ENCODE measurements at places on chromosomes 7 and 10.

- DNase-seq = no peak
Observed at GRCh38 chr10:117980216-117980615, 66.5 kb downstream of the RAB11FIP2 start.

DNA sequence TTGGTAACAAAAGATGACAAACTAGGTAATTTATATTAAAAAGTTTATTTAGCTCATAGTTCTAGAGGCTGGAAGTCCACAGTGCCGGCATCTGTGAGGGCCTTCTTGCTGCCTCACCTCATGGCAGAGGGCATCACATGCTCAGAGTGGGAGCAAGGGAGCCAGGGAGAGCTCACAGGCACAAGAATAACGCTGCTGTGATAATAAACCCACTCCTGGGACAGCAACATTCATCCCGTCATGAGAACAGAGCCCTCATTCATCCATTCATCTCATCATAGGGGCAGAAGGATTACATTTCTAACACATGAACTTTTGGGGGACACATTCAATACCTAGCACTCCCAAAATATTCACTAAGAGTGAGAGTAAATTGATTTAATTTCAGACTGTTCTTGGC lies 170.6 kb upstream of the AKR1E2 start:
- DNase-seq = no peak

- DNase-seq = no peak
Observed at GRCh38 chr7:27424231-27424630, 181.6 kb downstream of the EVX1 start.

DNA sequence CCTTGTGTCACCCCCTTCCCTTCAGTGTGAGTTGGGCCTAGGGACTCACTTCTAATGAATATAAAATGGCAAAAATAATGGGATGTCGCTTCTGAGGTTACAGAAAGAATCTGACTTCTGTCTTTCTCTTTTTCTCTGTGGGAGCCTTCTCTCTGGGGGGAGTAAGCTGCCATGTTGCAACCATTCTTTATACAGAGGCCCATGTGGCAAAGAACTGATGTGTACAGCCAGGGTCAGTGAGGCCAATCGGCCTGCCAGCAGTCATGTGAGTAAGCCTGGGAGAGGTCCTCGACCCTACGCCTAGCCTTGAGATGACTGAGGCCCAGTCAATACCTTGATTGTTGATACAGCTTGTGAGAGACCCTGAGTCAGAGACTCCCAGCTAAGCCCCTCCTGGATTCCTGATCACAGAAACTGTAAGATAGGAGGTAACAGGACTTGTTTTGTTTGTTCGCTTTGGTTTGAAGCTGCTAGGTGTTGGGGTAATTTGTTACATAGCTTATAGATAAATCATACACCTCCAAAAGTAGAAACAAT lies 1.7 kb downstream of the TCAF1 start:
- DNase-seq = no peak

DNA sequence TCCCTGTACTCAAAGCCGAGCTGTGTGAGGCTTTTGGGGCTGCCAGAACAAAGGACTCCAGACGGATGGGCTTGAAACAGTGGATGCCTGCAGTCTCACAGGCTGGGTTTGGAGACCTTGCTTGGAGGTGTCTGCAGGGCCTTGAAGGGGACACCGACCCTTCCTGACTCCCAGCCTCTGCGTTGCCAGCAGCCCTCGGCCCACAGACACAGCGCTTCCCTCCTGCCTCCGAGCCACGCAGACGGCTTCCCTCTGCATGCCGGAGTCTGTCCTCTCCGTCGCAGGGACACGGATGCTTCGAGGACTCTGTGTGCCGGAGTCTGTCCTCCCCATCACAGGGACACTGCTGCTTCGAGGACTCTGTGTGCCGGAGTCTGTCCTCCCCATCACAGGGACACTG lies 524.7 kb downstream of the DNAJB6 start:
- DNase-seq = no peak

GRCh38 chr10:15444105-15445005 lies 73.3 kb upstream of the FAM171A1 start:
- no peak for DNase-seq

DNA sequence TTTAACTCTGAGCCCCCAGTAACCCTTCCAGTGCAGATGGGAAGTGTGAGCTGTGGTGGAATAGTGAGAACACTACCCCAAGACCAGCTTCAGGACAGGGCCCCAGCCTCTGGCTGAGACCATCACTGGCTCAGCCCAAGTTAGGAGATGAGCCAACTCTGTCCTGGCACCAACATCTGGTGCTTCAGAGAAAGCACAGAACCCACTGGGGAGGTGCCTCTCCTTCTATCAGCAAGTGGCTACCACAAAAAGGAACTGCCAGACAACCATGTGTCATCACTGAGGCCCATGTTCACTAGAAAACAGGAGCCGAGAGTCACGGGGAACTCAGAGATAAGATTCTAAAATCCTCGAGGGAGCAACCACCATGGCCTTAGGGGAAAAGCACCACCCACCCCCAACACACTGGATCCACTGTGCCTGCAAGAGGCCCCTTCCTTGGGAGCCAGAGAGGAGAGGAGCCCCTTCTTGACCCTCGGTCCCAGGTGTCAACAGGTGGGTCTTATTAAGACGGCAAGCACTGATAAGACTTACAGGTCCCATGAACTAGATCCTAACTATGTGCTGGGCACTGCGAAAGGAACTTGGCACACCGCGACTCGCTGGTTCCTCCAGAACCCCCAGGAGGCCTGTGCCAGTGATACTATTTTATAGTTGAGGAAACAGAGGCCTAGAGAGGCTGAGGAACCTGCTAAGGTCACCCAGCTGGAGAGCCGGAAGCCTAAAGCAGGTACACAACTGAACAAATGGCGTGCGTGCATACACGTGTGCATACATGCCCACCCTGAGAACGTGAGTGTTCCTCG lies 102.7 kb downstream of the FAM53B start:
- DNase-seq = no peak

DNA sequence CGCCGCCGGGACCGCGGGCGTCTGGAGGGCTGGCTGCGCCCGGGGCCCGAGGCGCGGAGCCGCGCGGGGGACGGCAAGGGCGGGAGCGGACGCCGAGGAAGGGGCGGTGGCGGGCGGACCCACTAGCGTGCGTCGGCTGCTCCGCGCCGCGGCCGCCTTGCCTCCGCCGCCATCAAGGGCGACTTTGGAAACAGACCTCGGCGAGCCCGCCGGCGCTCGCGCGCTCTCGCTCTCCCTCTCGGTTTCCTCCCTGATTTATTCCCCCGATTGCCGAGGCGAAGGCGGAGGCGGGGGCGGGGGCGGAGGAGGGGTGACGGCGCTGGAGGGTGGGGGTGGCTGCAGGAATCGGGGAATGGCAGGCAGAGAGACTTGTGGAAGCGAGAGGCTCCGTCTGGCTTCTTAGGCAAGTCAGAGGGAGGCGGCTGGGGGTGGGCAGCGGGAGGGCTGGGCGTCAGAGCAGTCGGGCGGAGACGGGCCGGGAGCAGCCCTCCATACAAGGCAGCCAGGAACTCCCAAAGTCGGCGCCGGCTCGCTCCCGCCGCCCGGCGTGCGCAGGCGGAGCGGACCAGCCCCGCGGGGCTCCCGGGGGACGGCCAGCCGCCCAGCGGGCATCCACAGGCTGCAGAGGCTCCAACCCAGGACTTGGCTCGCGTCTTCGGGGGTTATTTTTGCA lies at the start of gene CACNA2D1:
Gene CACNA2D1, minus strand, starts transcription at position 231 of the 673 bp plus-strand sequence.
- peak; percentile 80 for DNase-seq

- DNase-seq = no peak
Observed at GRCh38 chr10:32454148-32454547, 8.2 kb downstream of the CCDC7 start.

DNA sequence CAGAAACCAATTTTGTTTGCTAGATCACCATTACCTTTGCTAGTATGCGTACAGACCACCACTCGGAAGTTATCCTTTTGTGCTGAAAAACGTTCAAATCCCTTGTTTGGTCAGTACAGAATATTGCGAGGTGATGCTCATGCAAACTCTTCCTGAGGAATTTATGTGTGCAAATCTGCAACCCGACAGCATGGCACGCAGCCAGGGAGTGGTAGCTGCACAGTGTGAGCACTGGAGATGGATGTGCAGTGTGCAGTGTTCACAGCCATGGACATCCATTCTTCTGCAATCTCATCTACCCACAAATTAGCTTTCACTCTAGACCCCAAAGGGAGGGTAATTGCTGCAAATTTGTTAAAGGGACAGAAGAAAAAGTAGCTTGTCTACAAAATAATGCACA lies 72.2 kb downstream of the CACUL1 start:
- no peak for DNase-seq

DNA sequence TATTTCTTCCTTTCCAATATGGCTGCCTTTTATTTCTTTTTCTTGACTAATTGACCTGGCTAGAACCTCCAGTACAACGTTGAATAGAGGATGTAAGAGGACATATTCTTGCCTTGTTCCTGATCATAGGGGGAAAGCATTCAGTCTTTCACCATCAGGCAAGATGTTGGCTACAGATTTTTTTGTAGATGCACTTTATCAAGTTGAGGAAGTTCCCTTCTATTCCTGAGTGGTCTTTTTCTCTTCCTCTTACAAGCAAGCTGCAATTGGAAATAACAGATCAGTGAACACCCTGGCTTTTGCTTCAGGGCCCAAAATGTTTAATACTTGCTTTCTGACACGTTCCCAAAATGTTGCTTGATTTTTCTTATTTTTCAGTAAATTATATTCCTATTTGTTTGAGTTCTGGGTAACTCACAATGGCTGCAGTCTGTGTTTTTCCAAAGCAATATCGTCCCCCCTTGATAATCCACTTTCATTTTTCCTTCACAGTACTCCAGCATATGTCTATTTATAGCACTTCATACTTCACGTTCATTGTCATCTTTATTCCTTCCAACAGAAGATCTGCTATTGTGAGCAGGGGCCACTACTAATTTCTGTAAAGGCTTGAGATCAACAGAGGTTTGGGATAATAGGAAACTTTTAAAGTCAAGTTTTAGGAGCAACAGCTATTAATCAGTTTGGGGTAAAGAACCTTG lies 11.7 kb downstream of the CPEB3 start:
- no peak for DNase-seq

- DNase-seq = no peak
Observed at GRCh38 chr7:42876182-42877068, 35.4 kb downstream of the C7orf25 start.

GRCh38 chr10:116198676-116199035 lies 74.3 kb downstream of the GFRA1 start:
- DNase-seq = no peak

DNA sequence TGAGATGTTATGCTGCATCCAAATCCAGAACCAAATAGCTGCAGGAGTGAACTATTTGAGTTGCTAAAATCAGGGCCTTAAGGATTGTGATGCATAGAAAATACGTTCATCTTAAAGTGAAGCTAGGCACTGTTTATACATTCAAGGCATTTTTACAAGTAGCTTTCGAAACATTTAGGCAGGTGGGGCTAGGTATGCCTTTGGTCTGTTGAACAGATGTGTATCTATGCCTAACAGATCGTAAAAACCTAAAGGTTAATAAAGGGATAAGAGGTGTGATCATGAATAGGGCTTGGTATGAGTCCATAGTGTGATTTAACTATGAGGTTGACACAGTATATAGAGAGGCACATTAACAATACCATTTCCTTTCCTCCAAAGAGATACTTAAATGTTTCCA lies 262.5 kb downstream of the SEMA3D start:
- DNase-seq = no peak

GRCh38 chr7:139341776-139342226 lies 664 bp downstream of the FMC1 start:
- DNase-seq = no peak

DNA sequence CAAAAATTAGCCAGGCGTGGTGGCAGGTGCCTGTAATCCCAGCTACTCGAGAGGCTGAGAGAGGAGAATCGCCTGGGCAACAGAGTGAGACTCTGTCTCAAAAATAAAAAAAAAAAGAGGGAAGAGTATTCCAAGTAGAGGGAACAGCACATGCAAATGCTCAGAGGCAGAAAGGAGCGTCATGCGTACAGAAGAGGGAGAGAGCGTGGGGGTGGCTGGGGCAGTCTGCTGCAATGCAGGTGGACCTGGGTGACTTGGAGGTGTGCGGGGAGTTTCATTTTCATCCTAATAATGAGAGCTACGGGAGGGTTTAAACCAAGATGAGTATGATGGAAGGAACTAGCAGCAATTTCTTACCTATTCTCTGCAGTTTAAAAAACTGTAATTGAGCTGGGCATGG lies 28.8 kb downstream of the CLIP2 start:
- DNase-seq = no peak

DNA sequence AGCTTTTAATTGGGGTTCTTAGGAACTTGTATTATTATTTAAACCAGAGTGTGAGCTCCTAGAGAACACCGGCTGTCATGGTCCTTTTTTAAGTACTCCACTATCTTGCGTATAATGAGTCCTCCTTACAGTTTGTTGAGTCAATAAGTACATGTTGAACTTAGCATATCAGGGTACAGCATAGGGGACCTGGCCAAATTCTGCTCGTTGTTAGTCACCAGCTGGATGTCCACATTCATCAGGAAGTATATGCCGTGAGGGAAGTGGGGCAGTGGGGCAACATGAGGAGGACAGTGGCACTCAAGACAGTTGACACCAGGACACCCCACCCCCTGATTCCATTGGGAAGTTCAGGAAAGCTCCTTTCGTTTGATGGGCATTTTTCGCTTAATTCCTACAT lies 16.6 kb downstream of the RPP30 start:
- DNase-seq = no peak

- DNase-seq = no peak
Observed at GRCh38 chr7:108503112-108504026, 22.6 kb downstream of the PNPLA8 start.

DNA sequence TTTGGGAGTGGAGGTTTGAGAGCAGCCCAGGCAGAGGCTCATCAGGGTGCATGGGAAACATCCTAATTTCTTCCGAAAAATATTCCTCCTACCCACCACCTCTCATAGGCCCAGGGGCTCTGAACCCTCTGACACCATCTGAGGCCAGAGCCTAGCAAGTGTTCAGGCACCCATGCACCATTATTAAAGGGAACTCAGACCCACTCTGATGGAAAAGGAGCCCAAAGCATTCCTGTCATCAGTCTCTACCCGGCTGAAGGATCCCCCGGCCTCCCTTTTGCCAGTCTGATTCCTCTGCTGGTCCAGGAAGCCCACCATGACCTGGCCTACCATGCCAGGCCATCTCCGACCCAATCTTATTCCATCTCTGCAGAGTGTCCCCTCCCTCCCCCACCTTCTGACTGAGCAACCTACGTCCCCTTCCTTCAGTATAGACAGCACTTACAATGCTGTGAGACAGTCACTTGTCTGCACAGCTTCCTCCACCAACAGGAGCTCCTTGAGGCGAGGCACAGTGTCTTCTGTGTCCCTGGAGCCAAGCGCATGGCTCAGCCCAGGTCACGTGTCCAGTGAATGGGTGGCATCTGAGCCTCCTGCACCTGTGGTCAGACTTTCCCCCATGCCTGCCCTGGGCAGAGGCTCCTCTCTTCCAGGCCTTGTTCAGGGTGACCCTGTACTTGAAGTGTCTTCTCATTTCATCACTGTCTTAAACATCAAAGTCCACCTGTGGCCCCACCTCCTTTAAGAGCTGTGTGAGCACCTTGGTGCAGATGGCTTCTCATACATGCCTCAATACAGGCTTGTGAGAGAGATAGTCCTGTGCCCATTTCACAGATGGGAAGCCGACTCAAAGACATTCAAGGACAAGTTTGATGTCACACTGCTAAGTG lies 889 bp upstream of the GPR15LG start:
- no peak for DNase-seq

Measured in NCI-H1417 treated with DMSO at 0.1 percent for 48 hours (cell line).